Breast epithelium (tissue), 4 donors: ENCODE measurements at places on chromosomes 4 and X.

GRCh38 chr4:165328101-165328425 is 594 bp downstream of the MSMO1 start:
- H3K27me3 ChIP-seq, result no peaks in the 10 kb centered on the region
- H3K4me1 ChIP-seq, result no peaks in the 10 kb centered on the region
- no peaks in the 10 kb centered on the region for H3K36me3 ChIP-seq
- peak overlapping the region; percentile 91 for H3K4me3 ChIP-seq

- H3K27me3 ChIP-seq, result peaks cover 39% of the 10 kb centered on the region
- no peaks in the 10 kb centered on the region for H3K36me3 ChIP-seq
- no peak overlapping the region for H3K27ac ChIP-seq
- no peak overlapping the region for H3K4me3 ChIP-seq
- no peaks in the 10 kb centered on the region for H3K4me1 ChIP-seq
Measured at GRCh38 chrX:133849676-133850075, 135.7 kb downstream of the GPC3 start.

DNA sequence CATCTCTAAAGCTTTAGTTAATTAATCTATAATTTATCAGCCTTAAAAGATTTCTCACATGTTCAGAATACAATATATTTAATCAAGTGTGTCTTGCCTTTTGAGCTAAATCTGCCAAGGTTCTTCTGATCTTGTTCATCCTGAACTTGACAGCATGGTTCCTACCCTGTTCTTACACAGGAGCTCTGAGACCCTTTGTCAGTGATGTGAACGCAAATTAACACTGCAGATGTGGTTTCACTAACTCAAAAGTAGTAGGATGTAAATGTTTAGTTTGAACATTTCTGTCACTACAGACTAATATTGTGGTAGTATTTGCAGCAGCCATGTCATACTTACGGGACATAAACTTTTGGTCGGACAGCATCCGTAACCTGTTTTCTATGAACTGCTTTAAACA is 59.4 kb downstream of the SMARCAD1 start:
- no peak for DNase-seq
- no peak overlapping the region for H3K27ac ChIP-seq
- H3K4me3 ChIP-seq, result no peak overlapping the region
- no peaks in the 10 kb centered on the region for H3K27me3 ChIP-seq
- no peaks in the 10 kb centered on the region for H3K4me1 ChIP-seq

DNA sequence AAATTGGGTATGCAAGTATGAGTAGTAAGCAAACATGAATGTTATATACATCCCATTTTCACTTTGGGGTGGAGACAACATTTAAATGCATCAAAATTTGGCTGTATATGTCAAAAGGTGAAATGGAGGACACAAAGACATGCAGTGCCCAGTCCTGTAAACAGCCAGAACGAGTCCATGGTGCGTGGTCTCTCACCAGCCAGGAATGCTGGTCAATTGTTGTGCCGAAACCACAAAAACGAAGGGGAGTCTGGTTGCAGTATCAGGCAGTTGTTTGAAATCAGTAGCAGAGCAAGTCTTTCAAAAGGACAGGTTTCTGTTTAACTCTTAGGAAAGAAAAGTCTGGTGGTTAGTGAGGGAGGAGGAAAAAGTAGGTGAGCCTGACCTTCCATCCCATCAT is 22.3 kb upstream of the RNF150 start:
- H3K27me3 ChIP-seq, result no peaks in the 10 kb centered on the region
- H3K36me3 ChIP-seq, result no peaks in the 10 kb centered on the region
- H3K4me3 ChIP-seq, result no peak overlapping the region
- DNase-seq, result no peak

- H3K36me3 ChIP-seq, result no peaks in the 10 kb centered on the region
- H3K4me3 ChIP-seq, result no peak overlapping the region
- H3K27me3 ChIP-seq, result no peaks in the 10 kb centered on the region
- no peak overlapping the region for H3K27ac ChIP-seq
Measured at GRCh38 chr4:113179996-113180395, 130.5 kb downstream of the ANK2 start.

GRCh38 chr4:80185787-80186548 is 11.3 kb upstream of the PRDM8 start:
- H3K27me3 ChIP-seq, result no peaks in the 10 kb centered on the region
- no peak for DNase-seq
- no peak overlapping the region for H3K27ac ChIP-seq
- H3K4me3 ChIP-seq, result peak overlapping the region; percentile 63

DNA sequence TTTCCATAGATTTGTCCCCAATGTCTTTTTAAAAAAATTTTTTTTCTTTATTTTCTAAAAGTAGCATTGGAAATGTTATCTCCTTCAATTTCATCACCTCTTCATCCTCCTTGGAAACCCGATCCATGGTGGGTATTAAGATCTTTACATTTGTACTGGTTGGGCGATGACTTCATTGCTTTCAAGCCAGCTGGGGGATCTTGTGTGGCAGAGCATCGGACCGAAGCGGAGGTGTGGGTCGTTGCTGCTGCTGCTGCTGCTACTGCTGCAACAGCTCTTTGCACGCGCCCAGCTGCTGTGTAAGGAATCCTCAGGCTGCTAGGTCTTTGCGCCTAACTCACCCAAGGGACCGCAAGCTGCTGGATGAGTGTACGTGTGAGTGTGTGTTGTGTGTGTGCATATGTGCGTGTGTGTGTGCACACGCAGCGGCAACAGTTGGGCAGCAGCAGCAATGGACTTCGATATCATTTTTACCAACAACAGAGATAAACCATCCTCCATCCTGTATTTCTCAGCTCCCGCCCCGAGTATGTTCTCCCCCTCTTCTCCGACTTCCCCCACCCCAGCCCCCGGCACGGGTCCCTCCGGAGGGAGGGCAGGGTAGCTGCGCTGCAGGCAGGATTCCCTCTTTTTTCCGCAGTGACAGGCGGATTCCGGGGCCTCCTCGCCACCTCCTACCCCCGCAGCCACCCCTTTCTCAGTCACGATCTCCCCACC is 768 bp upstream of the CDKL5 start:
- peaks cover 44% of the 10 kb centered on the region for H3K27me3 ChIP-seq
- no peaks in the 10 kb centered on the region for H3K36me3 ChIP-seq
- H3K4me1 ChIP-seq, result no peaks in the 10 kb centered on the region
- DNase-seq, result no peak
- peak overlapping the region; percentile 86 for H3K27ac ChIP-seq

DNA sequence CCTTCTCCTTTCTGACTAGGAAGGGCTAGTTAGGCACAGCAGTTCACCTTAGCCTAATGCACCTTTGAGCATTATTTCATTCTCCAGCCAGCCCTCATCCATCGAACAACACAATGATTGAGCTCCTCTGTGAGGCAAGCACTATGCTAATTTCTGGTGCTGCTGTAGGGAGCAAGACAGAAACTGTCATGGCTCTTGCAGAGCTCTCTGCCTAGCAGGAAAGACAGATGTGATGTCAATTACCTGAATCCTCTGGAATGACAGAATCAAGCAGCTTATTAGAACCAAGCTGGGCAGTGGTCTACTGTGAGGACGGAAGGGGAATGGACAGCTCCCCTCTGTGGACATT is 256.1 kb upstream of the NOCT start:
- no peaks in the 10 kb centered on the region for H3K4me1 ChIP-seq
- H3K36me3 ChIP-seq, result no peaks in the 10 kb centered on the region
- no peak overlapping the region for H3K27ac ChIP-seq
- DNase-seq, result no peak
- H3K27me3 ChIP-seq, result no peaks in the 10 kb centered on the region

GRCh38 chr4:148152868-148153625 is 289.2 kb downstream of the NR3C2 start:
- no peak for DNase-seq
- no peak overlapping the region for H3K27ac ChIP-seq
- H3K36me3 ChIP-seq, result no peaks in the 10 kb centered on the region
- H3K4me1 ChIP-seq, result no peaks in the 10 kb centered on the region
- no peak overlapping the region for H3K4me3 ChIP-seq
- H3K27me3 ChIP-seq, result no peaks in the 10 kb centered on the region

- H3K27me3 ChIP-seq, result no peaks in the 10 kb centered on the region
- no peaks in the 10 kb centered on the region for H3K4me1 ChIP-seq
- H3K27ac ChIP-seq, result no peak overlapping the region
- H3K4me3 ChIP-seq, result no peak overlapping the region
- H3K36me3 ChIP-seq, result no peaks in the 10 kb centered on the region
Measured at GRCh38 chr4:25443851-25444250, 66.8 kb downstream of the ANAPC4 start.

- no peak overlapping the region for H3K4me3 ChIP-seq
- H3K27me3 ChIP-seq, result no peaks in the 10 kb centered on the region
- no peak overlapping the region for H3K27ac ChIP-seq
- H3K36me3 ChIP-seq, result no peaks in the 10 kb centered on the region
Measured at GRCh38 chr4:184849185-184849584, 23.4 kb upstream of the ACSL1 start.

DNA sequence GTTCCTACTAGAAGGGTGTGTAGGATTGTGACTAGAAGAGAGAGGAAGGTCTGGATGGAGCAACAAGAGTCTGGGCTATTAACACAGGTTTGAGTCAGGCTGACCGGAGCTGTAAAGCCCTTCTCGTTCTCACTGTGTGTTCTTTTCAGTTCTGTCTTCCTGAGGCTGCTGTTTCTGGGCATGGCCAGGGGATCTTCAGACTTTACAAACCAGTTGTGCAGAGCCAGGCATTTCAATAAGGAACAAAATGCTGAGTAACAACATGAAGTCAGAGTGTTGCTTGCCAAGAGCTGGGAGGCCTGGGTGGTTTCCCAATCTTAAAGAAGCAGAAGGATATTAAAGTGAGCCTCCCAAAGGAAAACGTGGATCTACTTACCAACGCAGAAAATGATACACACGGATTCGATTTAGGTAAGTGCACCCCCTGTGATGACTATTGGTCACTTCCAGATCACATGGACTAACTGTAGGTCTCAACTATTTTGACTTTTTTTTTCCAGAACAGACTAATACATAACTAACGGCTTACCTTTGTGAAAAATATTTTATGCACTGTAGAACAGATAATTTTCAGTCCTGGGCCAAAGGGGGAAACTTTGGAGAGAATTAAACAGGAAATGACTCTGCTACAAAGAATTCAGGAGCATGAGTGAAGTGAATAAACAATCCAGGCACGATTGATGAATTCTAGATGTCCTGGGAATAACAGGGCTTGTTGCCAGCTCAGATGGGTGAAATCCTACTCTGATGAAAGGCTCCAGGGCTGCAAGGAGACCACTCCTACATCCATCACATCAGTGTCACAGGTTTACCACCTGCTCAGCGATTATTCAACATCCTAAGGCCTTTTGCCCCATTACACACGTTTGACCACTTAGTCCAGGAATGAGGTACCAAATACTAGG is 94.5 kb downstream of the ANXA3 start:
- DNase-seq, result peak; percentile 89
- H3K27ac ChIP-seq, result peak overlapping the region; percentile 90
- H3K4me1 ChIP-seq, result peaks cover 7% of the 10 kb centered on the region
- no peak overlapping the region for H3K4me3 ChIP-seq
- no peaks in the 10 kb centered on the region for H3K36me3 ChIP-seq

- no peak overlapping the region for H3K4me3 ChIP-seq
- H3K4me1 ChIP-seq, result no peaks in the 10 kb centered on the region
- no peaks in the 10 kb centered on the region for H3K36me3 ChIP-seq
Measured at GRCh38 chrX:124981420-124981819, 338.3 kb upstream of the TEX13C start.

- H3K27ac ChIP-seq, result no peak overlapping the region
- H3K4me1 ChIP-seq, result no peaks in the 10 kb centered on the region
- H3K27me3 ChIP-seq, result no peaks in the 10 kb centered on the region
- no peak overlapping the region for H3K4me3 ChIP-seq
Measured at GRCh38 chrX:10944136-10944885, 166.8 kb upstream of the HCCS start.

DNA sequence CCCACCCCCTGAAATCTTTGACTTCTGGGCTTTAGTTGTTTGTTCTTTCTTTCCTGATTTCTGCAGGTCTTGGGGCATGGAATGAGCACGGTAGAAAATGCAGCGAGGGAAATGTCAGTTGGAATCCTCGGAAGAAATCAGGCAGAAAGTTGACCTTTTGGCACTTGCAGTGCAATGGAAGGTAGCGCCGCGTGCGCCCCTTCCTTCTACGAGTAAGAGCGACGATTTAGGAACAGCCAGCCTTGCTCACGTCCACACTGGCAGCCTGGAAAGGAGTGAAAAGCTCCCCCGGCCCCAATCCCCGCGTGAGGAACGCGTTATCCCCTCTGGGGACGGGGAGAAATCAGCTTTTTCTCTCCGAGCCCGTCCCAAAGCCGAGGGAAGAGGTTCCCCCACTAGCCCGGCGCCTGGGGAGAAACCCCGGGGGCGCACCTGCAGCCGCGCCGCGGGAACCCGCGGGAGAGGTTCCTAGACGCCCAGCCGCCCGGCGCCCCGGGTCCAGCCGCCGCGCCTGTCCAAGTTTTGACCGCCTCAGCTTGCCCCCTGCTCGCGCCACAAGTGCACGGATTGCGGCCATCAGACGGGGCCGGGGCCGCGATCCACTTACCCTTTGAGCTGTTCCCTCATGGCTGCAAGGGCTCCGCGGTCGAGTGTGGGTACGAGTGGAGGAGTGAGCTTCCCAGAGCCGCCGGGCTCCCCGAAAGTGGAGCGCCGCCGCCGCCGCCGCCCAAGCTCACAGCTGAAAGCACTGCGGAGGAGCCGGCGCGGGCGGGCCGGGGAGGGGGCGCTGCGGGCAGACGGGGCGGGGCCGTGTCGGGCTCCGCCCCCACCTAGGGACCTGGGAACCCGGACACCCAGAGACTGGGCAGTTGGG is 194.6 kb upstream of the FTHL17 start:
- H3K4me1 ChIP-seq, result no peaks in the 10 kb centered on the region
- H3K27me3 ChIP-seq, result peaks cover 36% of the 10 kb centered on the region
- H3K27ac ChIP-seq, result peak overlapping the region; percentile 81
- H3K4me3 ChIP-seq, result peak overlapping the region; percentile 64

DNA sequence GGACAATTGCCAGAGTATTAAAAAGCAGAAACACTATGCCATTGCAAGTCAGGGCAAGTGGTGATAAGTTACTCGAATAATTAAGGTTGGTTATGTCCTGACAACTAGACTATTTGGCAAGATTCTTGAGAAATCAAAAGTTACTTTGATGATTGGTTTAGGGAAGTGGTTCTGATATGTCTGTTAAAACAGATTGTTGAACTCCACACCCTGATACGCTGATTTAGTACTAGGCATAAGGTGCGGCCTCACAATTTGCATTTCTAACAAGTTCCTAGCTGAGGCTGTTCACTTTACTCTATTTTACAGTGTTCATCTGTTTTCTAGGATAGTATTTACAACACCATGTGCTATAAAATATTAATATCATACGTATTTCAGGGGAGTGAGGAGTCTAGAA is 12.5 kb downstream of the GABRA4 start:
- no peaks in the 10 kb centered on the region for H3K4me1 ChIP-seq
- no peaks in the 10 kb centered on the region for H3K27me3 ChIP-seq
- H3K4me3 ChIP-seq, result no peak overlapping the region
- H3K36me3 ChIP-seq, result no peaks in the 10 kb centered on the region
- no peak overlapping the region for H3K27ac ChIP-seq
- DNase-seq, result no peak
